ENCODE measurements at places on chromosomes 5 and 9.

- DNase-seq = no peak
Measured at GRCh38 chr5:141040093-141040770, 10.9 kb upstream of the PCDHB1 start.

GRCh38 chr5:76406673-76407072 is 3.6 kb downstream of the IQGAP2 start:
- DNase-seq = no peak

DNA sequence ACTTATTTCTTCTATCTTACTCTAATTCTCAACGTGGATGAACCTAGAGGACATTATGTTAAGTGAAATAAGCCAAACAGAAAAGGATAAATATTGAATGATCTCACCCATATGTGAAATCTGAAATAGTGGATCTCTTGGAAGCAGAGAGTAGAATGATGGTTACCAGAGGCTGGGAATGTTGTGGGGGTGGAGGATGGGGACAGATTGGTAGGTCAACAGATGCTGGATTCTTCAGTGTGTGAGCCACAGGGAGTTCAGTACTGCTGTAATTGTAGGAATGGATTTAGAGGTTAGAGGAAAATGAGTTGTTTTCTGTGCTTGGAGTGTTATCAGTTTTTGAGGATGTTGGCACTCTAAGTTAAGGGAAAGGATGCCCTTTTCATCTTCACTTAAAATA is 190.6 kb downstream of the FBXL7 start:
- no peak for DNase-seq

- DNase-seq = no peak
Measured at GRCh38 chr9:71544464-71544863, 223.8 kb downstream of the CEMIP2 start.

DNA sequence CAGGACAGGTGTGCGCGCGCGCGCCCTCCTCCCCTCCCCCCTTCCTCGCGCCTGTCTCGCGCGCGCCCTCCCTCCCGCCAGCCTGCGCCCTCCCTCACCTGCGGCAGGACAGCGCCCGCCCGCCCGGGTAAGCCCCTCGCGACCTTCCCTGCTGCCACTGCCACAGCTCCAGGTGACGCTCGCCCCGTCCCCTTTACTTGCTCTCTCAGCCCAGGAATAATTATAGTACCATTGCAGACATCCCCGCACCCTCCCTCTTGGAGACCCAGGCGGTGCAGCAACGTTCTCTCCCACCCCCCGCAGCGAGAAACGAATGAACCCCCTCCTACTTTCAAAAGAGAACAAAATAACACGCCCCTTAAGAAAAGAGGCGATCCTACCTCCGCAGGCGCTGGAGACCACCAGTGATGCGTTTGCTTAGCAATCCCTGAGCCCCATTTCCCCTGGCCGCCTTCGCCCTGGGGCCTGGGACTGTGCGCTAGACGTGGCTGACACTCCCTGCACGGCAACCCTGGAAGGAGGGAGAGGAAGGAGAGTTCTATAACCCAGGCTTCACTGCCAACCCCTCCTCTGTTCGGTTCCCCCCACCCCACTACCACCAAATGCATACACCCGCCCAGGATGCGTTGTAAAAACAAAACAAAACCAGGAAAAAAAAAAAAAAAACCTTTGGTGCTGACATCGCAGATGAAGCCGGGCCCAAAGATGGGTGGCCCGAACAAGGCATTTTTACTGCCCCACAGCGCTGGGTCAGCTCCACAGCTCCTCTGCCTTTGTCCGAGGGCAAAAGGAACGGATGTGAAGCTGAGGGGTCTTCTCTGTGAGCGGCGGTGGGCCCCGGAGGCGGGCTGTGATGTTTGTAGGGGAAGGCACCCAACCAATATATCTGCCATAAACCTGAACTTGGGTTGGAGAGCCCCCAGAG is 5.6 kb upstream of the PURA start:
- no peak for DNase-seq

DNA sequence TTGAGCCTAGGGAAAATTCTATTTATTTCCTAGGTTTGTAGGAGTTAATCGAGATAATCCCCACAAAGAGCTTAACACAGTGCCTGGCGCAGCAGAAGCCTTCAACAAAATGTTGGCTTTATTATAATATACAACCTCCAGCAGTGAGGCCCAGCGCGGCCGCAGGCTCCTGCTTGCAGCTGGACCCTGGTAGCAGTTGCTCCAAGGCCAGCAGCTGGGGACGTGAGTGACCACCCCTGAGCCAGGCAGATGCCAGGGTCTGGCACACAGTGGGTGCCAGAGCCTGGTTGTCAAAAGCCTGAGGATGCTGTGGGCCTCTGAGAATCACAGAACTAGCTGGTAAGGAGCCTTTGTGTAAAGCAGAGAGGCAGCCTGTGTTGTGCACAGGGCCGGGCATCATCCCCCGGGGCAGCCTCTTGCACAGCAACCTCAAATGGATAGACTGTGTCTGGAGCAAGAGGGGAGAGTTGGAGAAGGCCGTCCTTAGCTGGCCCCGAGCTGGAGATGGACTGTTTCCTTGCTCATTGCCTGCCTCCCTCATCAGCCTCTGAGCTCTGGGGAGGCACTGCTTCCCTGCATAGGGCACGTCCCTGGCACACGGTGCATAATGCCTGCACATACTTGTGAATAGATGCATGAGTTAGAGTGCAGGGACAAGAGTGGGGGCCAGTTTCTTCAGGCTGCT is 17.3 kb downstream of the CSF1R start:
- DNase-seq = no peak

- DNase-seq = no peak
Measured at GRCh38 chr9:71223953-71224538, 102.6 kb upstream of the TRPM3 start.

DNA sequence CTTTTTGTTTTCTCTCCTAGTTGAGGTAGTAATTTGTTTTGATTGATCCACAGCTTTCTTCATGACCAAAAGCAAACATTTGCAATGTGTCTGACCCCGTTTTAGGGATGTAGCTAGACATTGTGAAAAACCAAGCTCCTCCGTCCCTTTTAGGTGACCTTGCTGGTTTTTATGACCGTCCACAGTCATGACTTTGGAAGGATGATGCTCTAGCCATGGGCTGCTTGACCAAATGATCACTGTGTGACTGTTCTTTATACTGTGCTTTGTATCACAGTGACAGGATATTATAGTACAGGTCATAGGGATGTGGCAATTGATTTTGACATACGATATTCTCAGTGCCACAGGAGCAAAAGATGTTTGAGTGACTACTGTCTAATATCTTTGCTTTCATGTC is 54.4 kb downstream of the KCNN2 start:
- DNase-seq = no peak

GRCh38 chr9:6771722-6772121 is 13.9 kb downstream of the KDM4C start:
- no peak for DNase-seq

- no peak for DNase-seq
Measured at GRCh38 chr9:135605238-135605781, 34.0 kb downstream of the GLT6D1 start.

DNA sequence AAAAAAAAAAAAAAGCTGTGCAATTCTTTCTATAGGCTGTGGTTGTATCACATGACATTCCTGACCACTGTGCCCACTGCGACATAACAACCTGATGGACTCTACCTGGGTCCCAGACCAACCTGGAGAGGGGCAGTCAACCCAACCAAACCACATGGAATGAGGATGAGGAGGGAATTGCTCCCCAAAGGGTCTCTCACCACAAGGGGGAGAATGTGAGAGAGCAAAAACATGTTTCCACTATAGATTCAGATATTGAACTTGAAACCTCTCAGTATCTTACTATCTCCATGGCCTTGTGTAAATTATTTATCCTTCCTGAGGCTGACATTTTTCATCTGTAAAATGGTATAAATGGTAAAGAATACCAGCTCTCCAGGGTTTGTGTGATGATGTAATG is 66.9 kb upstream of the SV2C start:
- DNase-seq = no peak

- no peak for DNase-seq
Measured at GRCh38 chr9:30506749-30507148, 1877.7 kb upstream of the ACO1 start.

- no peak for DNase-seq
Measured at GRCh38 chr9:3475300-3476020, 50.3 kb downstream of the RFX3 start.

GRCh38 chr5:158869092-158869491 is 230.6 kb downstream of the EBF1 start:
- DNase-seq = no peak

- DNase-seq = no peak
Measured at GRCh38 chr9:87382900-87383299, 114.8 kb upstream of the DAPK1 start.

GRCh38 chr9:21831841-21832509 is 29.5 kb downstream of the MTAP start:
- DNase-seq = no peak

GRCh38 chr9:135070198-135070951 is 17.1 kb upstream of the OLFM1 start:
- no peak for DNase-seq

DNA sequence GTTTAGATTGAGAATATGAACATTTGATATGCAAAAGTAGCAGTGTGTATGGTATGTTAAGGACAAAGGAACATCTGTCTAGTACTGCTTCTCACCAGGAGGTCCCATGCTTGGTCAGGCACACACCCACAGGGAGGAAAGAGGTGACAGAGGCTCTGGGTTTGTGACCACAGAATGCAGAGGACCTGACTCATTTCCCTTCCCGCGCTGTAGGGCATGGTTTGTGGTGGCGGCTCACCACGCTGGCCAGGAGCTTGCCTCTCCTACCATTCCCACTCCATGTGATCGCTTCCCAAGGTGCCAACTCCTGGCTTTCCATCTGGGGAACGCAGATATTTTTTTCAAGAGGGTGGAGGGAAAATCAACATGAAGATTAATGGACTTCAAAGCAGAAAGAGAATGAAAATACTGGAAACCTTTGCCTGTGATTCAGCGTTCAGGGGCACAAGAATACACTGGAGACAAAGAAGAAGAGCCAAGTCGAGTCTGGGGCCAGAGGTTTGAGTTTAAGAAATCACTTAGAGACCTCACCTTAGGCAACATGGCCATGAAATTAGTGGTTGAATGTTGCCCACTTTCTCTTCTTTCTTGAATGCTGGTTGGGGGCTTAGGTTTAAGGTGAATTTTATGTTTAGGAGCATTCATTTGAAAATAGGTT is 477.8 kb downstream of the CCDC171 start:
- DNase-seq = no peak

DNA sequence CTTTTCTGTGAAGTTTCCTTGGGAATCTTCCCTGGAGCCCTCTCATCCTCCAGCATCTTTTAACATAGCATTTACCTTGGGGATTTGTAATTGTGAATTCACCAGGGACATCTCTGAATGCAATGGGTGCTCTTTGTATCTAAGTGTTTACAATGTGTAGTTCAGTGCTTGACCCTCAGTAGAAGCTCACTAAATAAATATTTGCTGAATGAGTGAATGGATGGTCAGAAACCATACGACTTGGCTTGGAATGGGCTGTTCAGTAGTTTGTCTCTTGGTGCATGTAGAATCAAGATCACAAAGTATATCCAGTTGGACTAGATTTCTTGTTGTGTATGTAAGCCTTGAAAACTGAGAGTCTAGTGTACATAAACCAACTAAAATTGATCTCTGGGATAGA is 81.8 kb upstream of the MEF2C start:
- DNase-seq = no peak

DNA sequence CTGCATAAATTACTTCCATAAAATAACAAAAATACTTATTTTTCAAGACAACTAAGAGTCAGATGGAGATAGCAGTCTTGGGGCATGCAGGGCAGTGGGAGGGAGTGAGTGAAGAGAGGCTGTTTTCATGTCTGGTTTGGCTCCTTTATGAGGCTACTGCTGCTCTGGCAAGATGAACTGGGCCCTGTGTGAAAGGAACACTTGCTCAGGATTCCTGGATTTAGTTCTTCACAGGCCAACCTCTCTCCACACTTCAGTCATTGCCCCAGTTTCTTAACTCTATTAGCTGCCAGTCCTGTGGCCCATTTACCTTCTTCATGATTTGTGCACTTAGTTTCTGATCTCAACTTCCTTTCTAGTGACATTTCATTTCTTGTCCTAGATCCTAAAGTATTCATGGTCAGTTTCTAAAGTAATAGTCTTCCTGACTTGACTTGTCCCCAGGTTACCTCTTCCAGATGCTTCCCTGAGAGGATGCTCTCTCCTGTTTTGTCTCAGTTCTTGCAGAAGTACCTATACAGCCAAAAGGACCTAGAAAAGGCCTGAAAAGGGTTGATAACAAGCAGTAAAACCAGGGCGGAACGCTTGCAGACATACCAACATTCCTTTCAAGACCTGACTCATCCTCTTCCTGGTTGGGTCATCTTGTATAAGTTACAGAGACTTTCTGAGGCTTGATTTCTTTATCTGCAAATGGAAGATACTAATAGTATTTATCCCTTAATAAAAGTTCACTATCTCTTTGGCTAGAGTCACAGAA is 77.0 kb upstream of the ZFAND5 start:
- DNase-seq = no peak

DNA sequence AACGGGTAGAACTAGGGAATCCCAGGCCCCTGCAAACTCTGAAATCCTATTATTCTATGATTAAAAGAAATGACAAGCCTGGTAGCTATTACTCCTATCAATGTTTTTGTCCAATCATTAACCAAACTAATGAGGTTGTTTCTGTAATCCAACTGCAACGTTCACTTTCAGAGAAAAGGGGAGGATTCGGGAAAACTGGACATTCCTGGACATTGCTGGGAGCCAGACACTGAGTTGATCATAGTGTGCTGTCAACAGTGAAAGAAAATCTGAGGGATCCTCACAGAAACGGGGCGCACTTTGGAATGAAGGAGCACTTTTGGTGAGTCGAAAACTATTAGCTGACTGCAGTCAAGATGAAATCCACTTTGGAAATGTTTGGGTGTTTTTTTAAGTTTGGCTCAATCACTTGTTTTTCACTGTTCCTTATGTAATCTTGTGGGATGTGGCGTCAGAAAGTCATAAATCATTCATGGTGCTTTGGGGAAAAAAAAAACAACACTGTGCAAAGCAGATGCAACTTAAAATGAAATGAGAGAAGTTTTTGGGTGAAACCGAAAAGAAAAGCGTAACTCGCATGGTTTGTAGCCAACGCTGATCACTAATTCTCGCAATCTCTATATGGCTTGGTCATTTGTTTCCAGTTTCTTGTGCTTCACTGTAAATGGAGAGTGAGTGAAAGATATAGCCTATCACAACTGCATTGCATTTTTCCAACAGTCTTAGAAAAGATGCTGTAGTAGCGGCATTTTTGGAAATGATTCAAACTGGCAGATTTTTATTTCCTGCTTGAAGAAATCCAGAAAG is 51.2 kb upstream of the ADRA1B start:
- no peak for DNase-seq

DNA sequence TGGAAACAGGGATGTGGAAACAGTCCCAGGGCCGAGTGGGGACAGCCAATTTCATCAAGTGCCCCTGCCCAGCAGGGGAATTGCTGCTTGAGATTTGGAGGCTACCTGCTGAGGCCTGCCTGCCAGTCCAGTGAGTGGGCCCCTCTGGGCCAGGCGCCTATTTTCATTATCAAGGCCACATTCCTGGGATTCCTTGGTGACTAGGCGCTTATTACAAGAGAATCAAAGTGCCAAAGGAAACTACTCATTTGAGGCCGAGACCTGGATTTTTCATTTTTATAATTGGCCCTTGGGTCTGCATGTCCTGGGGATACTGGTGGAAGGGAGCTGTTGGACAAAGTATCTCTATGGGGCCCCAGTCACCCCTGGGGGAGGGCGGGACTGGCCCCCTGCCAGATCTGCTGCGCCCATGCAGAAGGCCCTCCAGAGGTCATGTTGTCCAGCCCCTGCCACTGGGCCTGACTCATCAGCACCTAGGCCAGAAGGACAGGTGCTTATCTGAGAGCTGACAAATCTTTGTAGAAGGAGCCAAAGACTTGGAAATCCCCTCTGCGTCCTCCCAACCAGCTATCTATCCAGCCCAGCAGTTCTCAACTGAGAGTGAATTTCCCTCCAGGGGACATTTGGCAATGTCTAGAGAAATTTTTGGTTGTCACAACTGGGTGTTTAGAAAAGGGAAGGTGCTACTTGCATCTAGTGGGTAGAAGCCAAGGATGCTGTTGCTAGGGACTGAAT is 45.6 kb downstream of the FOXI1 start:
- no peak for DNase-seq

All from activated gamma-delta T cell treated with anti-CD3 and anti-CD28 coated beads, Interleukin-2, amount 50 U/mL, for 16 hours (primary cell).